ENCODE measurements at places on chromosomes 2 and 18.

- no peak for DNase-seq
Observed at GRCh38 chr2:143779021-143779420, 649.8 kb downstream of the ARHGAP15 start.

GRCh38 chr2:96209011-96209728 lies 543 bp upstream of the STARD7 start:
- DNase-seq = no peak

DNA sequence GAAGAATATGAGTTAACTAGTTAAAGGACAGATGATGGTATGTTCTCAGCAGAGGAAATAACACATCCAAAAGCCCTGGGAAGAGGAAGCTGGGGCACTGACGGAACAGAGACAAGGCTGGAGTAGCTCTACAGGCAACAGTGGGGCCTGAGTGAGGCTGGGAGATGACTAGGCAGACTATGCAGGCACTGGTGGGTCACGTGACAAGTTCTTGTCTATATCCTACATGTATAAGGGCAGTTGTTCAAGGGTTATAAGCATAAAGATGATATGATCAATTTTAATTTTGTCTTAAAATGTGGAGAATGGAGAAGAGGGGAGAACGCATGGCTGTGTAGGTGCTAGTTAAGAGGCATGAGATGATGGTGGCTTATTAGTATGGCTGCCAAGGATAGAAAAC lies 68.6 kb downstream of the KCNS3 start:
- no peak for DNase-seq

DNA sequence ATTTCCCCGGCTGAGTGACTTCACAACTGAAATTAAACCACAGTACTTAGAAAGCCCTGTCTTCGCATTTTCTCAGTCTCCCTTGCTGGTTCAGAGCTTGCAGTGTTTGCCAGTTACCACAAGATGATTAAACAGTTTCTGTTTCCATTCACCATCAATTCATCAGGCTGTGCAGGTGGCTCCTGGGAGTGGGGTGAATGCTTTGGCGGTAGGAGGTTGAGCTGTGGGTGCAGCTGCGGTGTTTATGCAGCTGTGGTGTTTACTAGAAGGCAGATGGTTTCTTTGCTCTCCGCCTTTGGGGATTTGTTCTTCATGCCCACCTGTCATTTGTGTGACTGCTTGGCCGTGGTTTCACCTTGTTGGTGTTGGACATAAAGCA lies 16.1 kb downstream of the ACOXL start:
- peak; percentile 76 for DNase-seq

- no peak for DNase-seq
Observed at GRCh38 chr18:267380-267687, 513 bp downstream of the THOC1 start.

DNA sequence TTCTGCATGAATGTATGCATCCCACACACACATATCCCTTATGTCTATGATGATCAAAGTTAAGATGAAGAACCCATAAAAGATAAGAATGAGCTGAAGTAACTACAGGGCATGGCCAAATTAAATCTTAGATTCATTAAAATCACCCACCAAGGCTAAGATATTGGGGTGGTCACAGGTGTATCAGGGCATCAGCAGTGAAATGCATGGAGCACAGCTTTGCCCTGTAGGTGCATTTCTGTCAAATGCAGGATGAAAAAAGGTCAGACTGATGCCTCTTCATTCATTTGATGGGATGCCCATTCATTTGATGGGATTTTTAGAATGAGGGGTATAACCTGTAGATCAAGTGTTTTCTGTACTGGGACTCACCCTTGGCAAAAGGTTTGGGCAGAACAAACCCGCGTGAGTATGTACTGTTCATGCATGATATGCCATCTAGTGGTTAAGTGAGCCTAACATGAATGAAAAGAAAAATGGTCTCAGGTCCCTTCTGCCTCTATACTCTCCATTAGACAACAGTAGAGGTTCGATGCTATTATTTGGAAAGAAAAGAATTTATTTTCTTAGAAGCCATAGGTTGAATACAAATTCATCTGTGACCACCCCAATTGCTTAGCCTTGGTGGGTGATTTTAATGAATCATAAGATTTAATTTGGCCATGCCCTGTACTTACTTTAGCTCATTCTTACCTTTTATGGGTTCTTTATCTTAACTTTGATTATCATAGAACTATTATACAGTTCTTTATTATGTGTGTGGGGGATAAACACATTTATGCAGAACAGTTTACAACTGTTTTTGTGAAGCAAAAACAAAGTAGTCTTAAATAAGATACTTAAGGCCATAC lies 43.2 kb upstream of the NOSTRIN start:
- peak; percentile 54 for DNase-seq

DNA sequence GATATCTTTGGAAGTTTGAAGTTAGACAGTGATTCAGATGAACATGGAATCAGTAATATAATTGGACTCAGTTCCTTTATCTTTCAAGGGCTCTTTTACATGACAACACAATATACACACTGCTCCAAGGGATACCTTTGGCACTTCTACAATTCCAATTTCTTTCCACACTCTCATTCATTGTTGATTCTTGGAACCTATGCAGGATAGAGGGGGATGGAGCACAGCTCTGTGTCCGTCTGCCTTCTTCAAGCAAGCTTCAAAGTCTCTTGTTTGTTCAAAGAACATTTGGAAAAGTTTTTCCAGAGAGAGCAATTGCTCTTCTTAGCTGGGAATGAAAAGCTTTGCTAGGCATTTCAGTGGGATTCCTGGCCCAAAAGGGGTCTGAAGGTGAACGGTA lies 276.2 kb upstream of the ZEB2 start:
- no peak for DNase-seq

DNA sequence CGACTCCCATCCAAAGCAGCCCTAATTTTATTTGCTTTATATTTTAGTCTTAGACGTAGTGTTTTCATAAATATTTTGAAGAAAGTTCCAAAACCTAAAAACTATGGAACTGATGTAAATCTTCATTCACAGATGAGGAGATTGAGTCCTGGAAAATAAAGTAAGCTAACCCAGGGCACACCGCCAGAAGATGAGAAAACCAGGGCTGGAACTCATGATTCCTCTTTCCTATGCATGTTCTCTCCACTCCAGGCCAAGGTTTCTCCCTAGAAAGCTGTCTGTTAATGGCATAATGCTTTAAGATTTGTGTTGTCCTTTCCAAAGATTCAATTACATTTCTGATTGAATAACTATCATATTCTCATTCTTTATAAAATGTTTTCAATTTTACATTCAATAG lies 78.4 kb upstream of the ZC3H15 start:
- DNase-seq = no peak

- DNase-seq = peak; percentile 54
Observed at GRCh38 chr18:74040459-74041332, 106.9 kb downstream of the FBXO15 start.

DNA sequence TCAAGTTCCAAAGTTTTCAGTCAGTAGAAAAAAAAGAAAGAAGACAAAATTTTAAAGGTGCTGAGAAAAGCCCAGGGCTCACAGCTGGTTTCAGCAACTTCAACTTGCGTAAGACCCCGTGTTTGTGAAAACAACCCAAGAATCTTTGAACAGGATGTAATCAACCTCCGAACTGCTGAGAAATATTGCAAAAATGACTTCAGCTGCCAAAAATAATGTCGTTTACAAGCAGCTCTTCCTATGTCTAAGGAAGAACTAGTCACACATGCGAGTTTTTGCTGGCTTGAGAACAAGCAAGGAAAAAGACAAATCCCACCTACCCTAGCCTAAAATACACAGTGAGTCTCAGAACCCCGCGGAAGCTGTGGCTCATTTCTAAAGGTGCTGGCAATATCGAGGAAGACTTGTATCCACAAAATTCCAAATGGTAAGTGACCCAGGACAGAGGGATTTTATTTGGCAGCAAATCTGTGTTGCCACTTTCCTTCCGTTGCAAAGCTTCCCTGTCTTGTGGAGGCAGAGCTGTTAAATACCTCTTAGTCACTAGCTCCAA lies 59.8 kb upstream of the SLC8A1 start:
- DNase-seq = no peak

GRCh38 chr2:65055422-65056214 lies 598 bp upstream of the CEP68 start:
- DNase-seq = peak; percentile 70

DNA sequence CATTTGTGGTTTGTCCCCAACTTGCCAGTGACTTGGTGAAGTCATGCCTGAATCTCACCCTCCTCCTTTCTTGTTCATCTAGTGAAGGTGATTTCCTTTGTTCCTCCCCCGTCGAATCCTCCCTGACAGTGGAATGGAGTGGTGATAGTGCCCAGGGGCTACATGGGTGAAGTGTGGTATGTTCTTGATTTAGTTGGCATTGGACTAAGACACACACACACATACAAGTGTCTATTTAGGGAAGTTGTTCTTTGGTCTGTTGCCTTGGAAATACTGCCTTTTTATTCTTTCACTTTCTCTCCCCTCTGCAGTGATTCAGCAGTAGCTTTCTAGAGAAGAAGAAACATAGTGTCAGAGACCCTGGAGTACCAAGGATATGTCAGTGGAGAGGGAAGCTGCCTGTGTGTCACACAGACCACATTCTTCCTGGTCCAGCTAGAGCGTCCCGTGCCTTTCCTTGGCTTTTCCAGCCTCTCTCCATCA lies 10.9 kb downstream of the INPP4A start:
- no peak for DNase-seq

- no peak for DNase-seq
Observed at GRCh38 chr2:86787736-86788135, 3.0 kb downstream of the CD8A start.

- DNase-seq = no peak
Observed at GRCh38 chr18:40152859-40153258, 1802.2 kb upstream of the PIK3C3 start.

DNA sequence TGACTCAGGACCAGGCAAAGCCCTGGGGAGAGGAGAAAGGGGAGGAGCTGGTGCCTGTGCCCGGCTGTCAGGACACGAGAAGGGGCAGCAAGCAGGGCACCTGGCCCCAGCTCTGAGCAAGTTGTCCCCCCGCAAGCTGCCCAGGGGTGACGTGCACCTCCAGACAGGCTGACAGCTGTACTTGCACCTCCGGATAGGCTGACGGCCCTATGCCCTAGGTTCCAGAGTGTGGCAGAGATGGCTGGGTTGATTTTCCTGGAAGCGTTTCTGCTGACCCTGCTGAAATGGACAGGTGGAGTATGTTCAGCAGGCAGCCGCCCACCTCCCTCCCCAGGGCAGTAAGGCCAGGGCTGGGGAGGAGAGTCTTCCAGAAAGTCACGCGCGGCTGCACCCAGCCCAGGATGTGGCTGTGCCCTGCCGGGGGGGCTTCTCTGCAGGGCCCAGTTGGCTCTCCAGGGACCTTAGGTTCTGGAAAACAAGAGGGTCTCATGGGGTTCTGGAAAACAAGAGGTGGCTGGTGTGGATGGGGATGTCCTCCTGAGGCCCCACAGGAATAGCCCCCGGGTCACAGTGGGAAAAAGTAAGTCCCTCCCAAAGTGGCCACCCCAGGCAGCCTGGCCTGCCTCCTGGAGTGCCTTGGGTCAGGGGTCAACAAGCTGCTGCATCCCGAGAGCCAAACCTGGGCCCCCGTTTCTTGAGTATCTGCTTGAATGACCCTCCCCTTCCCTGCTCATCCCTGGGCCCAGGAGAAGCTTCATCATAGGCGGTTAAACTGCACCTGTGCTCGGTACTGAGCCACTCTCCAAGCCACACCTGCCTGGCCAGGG lies 71.4 kb upstream of the OTOS start:
- DNase-seq = no peak

GRCh38 chr2:236396818-236397350 lies 132.7 kb upstream of the ASB18 start:
- no peak for DNase-seq

GRCh38 chr2:167334146-167334742 lies 446.0 kb downstream of the XIRP2 start:
- DNase-seq = no peak

DNA sequence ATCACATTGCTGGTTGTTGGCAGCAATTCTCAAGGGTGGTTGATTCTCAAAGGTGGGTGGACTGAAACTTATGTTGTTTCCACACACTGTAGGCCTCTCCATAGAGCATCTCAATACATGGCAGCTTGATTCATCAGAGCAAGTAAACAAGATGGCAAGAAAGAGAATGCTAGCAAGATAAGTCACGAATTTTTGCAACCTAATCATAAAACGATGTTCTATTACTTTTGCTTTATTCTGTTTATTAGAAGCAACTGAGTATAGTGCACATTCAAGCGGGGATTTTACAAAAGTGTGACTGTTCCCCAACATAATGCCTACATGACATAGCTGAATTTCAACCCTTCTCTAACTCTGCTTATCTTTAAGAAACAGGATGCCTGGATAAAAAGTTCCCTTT lies 136.2 kb downstream of the CCDC178 start:
- no peak for DNase-seq

DNA sequence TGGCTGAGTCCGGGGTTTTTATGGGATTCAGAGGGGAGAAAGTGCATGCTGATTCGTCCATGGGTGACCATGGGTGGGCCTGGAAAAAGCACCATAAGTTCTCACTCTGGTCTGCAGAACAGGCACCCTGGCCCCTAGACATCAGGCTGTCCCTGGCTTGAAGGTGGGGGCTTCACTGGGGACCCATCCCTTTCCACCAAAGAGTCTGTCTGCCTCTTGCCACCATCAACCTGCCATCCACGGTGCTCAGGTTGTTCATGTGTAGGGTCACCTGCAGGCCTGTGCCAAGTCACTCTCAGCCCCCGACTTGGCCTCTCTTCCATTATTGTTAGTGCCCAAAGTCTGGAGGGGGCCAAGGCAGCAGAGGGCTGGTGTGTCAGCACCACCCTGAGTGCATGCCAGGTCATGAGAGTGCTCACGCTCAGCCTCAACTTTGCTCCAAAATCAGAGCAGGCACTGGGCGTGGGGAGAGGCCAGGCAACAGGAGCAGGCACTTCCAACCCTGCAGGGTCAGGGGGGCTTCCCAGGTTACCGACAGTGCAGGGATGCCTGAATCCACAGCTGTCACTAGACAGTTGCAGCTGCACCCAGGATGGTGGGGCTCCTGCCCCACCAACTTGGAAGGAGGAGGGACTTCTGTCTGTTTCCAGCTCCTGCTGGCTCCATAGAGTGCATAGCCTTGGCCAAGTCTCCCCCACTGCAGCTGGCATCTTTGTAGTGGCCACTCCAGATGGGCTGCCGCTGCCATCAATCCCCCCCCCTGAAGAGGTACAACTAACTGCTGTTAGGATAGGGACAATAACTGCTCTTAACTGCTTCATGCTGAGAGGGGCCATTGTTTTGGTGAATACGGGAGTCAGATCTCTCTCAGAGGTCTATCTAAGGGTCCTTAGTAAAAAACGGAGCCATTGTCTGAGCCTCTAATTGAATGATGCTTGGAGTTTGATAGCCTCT lies 209.3 kb downstream of the AKAIN1 start:
- DNase-seq = no peak

- DNase-seq = no peak
Observed at GRCh38 chr2:45256867-45257641, 247.8 kb upstream of the SIX2 start.

DNA sequence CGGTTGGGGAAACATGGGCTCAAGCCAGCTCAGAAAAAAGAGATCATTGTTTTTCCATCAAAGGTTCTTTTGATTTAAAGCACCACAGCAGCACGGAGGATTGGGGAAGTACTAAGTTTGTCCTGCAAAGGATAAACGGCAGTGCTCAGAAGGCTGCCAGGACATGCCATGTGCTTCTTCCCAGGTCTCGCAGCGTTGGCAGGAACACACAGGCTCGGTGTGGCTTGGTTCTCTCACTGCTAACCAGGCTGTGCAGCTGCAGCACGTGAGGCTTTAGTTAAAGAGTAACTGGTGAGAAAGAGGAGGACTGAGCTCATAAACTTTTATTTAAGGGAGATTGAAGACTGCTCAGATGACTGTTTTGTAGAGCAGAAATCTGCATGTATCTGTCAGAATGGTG lies 264.3 kb downstream of the TSN start:
- DNase-seq = no peak

- no peak for DNase-seq
Observed at GRCh38 chr2:236922061-236922460, 163.6 kb upstream of the COPS8 start.

- no peak for DNase-seq
Observed at GRCh38 chr2:236744281-236744705, 174.7 kb downstream of the ACKR3 start.

Data from GM13977 (cell line).